ENCODE measurements at places on chromosomes 12 and 14.
A peak's percentile ranks its signal among the peaks of the same experiment; 100 is the strongest.

GRCh38 chr12:121536899-121537813 lies 43.7 kb downstream of the KDM2B start:
- peaks cover 44% of the 10 kb centered on the region for H3K4me1 ChIP-seq
- H3K36me3 ChIP-seq, result peaks cover 15% of the 10 kb centered on the region
- peak overlapping the region; percentile 82 for H3K27ac ChIP-seq
- peak; percentile 72 for DNase-seq
- no peaks in the 10 kb centered on the region for H3K27me3 ChIP-seq

DNA sequence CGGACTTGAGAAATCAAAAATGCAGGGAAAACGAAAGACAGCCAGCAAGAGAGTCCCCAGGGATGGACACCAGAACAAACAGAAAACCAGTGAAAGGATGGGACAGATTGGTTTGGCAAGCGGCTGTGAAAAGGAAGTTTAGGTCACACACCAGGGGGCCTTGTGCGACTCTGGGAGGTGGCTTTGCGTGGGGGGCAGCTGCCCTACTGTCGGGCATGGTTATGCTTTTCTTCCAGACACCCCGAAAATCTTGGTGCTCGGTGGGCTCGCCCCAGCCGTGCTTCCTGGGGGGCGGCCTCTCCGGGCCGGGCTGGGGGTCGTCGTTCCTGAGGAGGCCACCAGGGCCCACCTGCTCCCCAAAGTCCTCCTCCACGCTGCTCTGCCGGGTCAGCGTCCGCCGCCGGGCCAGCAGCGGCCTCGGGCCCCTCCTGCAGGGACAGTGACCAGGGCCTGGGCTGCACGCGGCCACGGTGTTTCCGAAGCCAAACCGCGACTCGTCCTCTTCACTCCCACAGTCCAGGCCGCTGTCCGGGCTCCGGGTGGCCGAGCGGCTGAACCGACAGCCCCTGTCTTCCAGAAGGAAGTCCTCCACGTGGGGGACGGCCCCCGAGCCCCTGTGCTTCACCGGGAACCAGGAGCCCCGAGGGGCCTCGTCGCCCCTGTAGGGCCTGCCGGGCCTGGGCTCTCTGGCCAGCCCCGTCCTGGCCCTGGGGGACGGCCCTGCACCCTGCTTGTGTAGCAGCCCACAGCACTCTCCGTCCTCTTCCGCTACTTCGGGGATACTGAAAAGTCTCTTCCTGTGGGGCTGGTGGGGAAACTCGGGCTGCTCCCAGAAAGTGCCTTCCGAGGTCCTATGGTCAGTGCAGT lies 86.5 kb downstream of the PIWIL1 start:
- H3K27ac ChIP-seq, result no peak overlapping the region
- DNase-seq, result no peak
- H3K27me3 ChIP-seq, result no peaks in the 10 kb centered on the region
- H3K4me3 ChIP-seq, result no peak overlapping the region
- no peaks in the 10 kb centered on the region for H3K4me1 ChIP-seq

DNA sequence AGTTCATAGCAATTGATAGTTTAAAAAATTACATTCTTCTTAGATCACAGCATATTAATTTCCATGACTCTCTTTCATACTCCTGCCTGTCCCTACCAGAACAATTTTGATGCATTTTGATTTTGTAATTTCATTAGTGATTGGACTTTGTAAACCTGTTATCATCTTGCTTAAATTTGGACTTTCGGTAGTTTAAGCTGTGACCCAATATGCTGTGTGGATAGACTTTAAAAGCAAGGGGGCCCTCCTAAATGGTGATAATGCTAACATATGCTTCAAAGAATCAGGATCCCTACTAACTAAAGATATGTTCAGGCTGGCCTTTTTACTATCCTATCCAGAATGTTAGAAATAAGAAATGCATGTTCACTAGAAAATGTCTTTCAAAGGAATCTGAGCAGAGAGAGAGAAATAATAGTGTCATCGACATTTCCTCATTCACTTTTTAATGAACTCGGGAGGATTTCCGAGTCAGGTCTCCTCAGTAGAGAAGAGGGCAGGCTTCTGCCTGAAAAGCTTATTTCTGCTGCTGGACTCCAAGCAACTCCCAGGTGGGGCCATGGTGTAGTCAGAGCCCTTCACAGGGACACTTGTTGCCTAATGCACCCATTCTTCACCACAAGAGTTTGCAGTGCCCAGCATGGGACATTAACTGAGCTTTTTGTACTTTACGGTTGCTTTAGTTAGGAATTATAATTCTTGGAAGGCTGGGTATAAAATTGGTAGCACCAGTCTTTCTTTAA lies 16.7 kb downstream of the SLC38A4 start:
- H3K4me3 ChIP-seq, result no peak overlapping the region
- H3K27me3 ChIP-seq, result peaks cover 44% of the 10 kb centered on the region
- no peaks in the 10 kb centered on the region for H3K36me3 ChIP-seq
- H3K27ac ChIP-seq, result no peak overlapping the region
- no peak for DNase-seq
- H3K4me1 ChIP-seq, result peaks cover 2% of the 10 kb centered on the region

DNA sequence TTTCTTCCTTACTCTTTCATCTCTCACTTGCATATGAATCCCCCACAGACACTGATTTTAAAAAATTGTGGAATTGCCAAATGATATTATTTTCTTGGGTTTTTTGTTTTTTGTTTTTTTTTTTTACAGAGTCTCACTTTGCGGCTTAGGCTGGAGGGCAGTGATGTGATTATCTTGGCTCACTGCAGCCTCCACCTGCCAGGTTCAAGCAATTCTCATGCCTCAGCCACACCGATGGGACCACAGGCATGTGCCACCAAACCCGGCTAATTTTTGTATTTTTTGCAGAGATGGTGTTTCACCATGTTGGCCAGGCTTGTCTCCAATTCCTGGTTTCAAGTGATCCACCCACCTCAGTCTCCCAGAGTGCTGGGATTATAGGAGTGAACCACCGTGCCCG lies 68.2 kb downstream of the BCAT1 start:
- H3K4me3 ChIP-seq, result no peak overlapping the region
- no peak overlapping the region for H3K27ac ChIP-seq
- H3K4me1 ChIP-seq, result peaks cover 2% of the 10 kb centered on the region
- H3K36me3 ChIP-seq, result peaks cover 13% of the 10 kb centered on the region
- DNase-seq, result no peak

- H3K4me3 ChIP-seq, result no peak overlapping the region
- no peaks in the 10 kb centered on the region for H3K36me3 ChIP-seq
- peaks cover 36% of the 10 kb centered on the region for H3K27me3 ChIP-seq
- no peak for DNase-seq
Observed at GRCh38 chr14:74567646-74568379, 44.2 kb downstream of the LTBP2 start.

DNA sequence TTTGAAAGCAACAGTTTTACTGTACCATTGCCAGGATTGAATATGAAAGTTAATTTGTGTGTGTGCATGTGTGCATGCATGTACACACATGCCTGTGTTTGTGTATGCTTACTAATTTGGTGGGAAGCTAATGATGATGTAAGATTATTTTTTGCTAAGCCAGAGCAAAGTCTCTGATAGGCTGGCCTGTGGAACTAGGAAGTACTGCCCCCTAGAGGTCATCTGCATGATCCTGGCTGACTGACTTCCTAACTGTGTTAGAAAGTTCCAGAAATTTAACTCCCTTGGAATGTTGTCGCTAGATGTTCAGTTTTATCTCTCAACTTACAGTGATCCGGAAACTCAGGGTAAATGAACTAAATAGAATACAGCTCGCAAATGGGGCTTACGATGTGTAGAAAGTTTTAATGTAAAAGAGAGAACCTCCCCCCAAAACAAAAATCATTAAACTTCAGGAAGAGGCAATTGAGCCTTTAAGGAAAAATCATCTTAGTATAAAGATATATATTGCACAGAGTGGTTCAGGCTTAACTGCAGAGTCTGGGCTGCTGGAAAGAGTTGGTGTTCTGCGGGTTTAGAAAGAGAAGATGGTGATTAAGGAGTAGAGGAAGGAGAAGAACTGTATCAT lies 34.3 kb upstream of the SLC38A1 start:
- H3K27me3 ChIP-seq, result peaks cover 5% of the 10 kb centered on the region
- H3K4me1 ChIP-seq, result peaks cover 6% of the 10 kb centered on the region
- H3K36me3 ChIP-seq, result peaks cover 5% of the 10 kb centered on the region
- no peak overlapping the region for H3K4me3 ChIP-seq
- no peak for DNase-seq

GRCh38 chr12:132639956-132640520 lies 21.5 kb downstream of the P2RX2 start:
- no peaks in the 10 kb centered on the region for H3K27me3 ChIP-seq
- no peak overlapping the region for H3K27ac ChIP-seq
- H3K4me1 ChIP-seq, result peaks cover 14% of the 10 kb centered on the region
- no peak overlapping the region for H3K4me3 ChIP-seq
- no peak for DNase-seq

GRCh38 chr12:67920413-67920812 lies 68.8 kb upstream of the IFNG-AS1 start:
- no peak for DNase-seq
- H3K4me3 ChIP-seq, result no peak overlapping the region

DNA sequence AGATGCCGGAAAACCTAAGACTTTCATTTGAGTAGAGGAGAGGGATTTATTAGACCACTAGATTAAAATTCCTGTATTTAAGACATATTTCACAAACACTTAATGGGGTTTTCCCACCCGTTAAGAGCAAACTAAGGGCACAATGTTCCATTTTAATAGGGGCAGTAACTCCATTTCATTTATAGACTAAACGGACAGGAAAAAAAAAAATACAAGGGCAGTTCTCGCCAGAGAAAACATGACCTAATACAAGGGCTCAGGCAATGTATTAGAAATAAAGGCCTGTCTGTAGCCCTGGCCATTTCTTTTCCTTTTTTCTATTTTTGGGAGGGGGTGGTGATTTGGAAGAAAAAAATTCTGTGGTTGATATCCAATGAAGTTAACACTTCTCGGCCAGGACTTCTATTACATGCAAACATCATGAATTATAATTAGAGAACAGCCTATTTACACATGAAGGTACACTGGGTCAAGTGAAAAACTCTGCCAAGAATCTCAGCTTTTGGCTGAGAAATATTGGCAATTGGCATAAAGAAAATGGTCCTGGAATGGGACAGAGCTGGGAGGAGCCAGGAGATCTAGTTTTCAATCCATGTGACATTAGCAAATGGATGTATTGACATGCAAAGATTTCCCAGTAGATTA lies 641.1 kb upstream of the TBX3 start:
- H3K4me3 ChIP-seq, result no peak overlapping the region
- no peaks in the 10 kb centered on the region for H3K4me1 ChIP-seq
- no peaks in the 10 kb centered on the region for H3K36me3 ChIP-seq
- no peaks in the 10 kb centered on the region for H3K27me3 ChIP-seq

DNA sequence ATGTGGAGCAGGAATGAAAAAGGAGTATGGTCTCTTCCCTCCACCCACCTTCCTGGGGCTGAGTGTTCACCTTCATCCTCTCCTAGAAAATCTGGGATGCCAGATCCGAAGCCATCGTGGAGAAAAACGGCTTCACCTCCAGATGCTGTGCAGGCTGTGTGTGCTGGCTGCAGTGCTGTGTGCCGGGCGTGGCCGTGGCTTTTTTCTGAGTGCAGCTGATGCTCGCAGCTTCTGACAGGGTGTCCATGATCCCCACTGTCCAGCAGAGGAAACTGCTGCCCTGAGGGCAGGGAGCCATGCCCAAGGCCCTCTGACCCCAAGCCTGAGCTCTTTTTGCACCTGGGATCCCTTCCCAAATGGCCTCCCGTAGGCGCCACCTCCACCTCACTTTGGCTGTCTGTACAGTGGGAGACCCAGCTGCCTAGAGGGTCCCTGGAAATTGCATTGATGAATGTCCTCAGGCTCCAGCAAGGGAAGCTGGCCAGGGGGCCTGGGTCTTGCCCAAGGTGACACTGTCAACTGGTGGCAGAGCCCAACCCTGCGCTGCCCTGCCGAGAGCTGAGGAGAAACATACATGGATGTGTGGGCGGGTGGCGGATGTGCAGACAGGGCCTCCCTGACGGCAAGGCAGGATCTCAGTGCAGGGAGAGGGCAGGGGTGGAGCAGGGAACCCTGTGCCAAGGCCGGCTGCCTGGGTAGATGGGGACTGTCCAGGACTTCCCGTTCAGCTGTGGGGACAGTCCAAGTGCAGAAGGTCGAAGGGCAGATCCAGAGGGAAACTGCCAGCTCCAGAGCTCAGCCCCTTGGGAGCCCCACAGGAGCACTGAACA lies 53.3 kb downstream of the BEGAIN start:
- H3K27ac ChIP-seq, result peak overlapping the region; percentile 21
- peaks cover 11% of the 10 kb centered on the region for H3K4me1 ChIP-seq
- H3K4me3 ChIP-seq, result no peak overlapping the region
- DNase-seq, result no peak
